Activated T-helper 1 cell treated with anti-CD3 and anti-CD28 coated beads, Interleukin-12 subunit alpha, Interleukin-12 subunit beta, Interleukin-2, Interleukin-4 antibody, amounts not matched to agents 30 ng/mL and 10 ng/mL and 1 ng/mL, durations not matched to agents 14 hours and 24 hours and 36 hours (primary cell): ENCODE measurements at places on chromosomes 1 and 21. TPM values are rescaled to one million over a fixed set of nuclear protein-coding genes. Genes with fewer than 3 reads are reported as not detected.

DNA sequence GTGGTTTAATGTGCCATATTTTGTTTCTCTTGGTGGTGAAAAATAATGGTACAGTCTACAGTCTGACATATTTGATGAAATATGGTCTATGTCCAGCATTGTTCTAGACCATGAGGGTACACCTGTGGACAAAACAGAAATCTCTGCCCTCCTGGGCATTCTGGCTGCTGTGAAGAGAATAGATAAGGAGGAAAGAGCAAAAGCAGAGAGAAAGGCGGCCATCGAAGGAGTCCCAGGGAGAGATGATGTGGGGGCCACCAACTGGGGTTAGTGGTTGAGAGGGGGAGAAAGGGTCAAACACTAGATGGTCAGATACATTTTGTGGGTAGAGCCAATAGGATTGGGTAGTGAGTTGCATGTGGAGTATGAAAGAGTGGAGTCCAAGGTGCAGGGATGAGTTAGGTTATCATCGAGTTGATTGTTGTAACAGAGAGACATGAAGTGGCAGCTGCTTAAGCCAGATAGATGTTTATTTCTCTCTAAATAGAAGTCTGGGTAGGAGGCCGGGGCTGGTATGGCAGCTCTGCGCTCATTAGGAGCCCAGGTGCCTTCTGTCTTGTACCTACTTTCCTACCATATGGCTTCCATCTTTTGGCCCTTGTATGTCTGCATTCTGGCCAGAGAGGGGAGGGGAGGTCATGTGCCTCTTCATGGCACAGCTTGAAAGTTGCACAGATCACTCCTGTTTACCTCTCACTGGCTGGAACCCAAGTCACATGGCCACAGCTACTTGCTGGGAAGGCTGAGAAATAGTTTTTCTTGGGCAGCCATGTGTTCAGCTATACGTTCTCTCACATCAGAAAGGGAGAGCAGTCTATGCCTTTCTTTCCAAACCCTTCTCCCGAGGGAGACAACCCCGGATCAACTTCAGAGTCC, 13.0 kb downstream of the UBE4B start:
- H3K4me3 ChIP-seq = no peak overlapping the region
- H3K27me3 ChIP-seq = no peaks in the 10 kb centered on the region
- H3K27ac ChIP-seq = no peak overlapping the region
- peaks cover 8% of the 10 kb centered on the region for H3K36me3 ChIP-seq

Gene RAP1GAP
- total RNA-seq = 0.23 and 0.81 TPM in 2 replicates

GRCh38 chr1:3510136-3510955, 55.9 kb downstream of the ARHGEF16 start:
- no peak for DNase-seq
- H3K4me3 ChIP-seq = no peak overlapping the region
- no peaks in the 10 kb centered on the region for H3K4me1 ChIP-seq
- H3K36me3 ChIP-seq = no peaks in the 10 kb centered on the region

Gene ERG
- not detected in 2 replicates for total RNA-seq

DNA sequence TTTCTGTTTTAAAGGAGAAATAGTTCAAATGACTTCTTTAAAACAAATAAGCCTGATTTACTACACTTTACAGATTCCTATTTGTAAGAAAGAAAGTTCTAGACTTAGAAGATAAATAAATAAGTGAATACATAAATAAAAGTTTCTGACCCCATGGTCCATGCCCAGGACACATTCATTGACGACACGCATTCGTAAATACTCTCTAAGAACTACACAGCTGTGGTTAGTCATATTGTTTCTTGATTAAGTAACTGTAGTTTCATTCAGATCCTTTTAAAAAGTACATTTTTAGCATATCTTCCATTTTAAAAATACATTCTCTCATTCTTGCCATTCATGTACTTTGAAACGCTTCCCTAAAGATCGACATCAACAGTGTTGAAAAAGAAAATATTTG, 497.4 kb downstream of the SETD4 start:
- no peaks in the 10 kb centered on the region for H3K4me1 ChIP-seq
- no peak overlapping the region for H3K27ac ChIP-seq
- DNase-seq = no peak
- no peak overlapping the region for H3K4me3 ChIP-seq
- H3K36me3 ChIP-seq = no peaks in the 10 kb centered on the region

DNA sequence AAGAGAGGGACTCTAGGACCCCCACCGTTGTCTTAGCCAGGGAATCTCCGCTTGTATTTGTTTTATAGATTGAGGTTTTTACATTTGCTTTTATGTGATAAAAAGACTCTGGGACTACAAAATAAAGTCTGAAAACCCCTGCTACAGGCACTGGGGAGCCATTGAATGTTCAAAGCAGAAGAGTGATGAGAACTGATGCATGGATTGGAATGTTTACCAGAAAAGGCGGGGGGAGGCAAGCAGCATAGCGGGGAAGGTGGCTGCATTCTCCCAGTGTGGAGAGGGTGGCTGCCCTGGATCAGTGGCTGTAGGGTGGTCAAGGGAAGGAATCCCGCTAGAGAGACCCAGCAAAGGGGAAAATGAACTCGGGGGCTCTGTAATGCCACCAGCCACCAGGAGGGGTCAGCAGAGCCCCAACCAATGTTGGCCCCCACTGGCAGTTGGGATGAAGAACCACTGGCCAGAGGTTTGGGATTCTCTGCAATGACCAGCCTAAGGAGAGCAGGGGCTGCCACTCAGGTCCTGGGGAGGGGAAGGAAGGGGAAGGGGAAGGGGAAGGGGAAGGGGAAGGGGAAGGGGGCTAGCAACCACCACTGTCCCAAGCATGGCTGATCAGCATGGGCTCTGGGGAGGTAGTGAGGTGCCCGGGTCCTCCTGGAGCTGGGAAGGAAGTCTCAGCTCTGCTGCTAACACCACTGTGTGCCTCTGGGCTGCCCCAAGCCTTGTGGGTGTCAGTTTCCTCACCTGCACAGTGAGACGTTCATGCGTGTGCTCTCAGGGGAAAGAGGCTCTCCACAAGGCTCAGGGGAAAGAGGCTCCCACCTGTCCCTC, 19.2 kb upstream of the PEF1 start:
- H3K36me3 ChIP-seq = no peaks in the 10 kb centered on the region
- no peaks in the 10 kb centered on the region for H3K4me1 ChIP-seq
- H3K27me3 ChIP-seq = peaks cover 10% of the 10 kb centered on the region
- peak; percentile 27 for DNase-seq

DNA sequence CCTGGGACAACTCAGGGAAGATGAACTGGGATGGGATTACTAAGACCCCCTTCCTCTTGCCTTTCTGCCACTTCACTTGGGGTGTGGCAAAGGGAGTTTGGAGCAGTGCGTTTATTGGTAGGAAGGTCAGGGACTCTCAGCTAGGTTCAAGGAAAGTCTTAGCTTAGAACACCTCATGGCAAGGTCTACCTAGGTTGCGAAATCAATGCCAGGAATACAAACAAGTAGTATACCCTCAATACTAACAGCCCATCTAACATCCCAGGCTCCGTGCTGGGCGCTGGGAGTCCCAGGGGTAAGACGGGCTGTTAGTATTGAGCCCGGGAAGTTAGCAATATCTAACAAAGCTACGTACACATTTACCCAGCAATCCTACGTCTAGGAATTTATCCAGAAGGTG, 4.7 kb downstream of the ATP2B4 start:
- DNase-seq = no peak
- H3K27ac ChIP-seq = peak overlapping the region; percentile 86
- peaks cover 24% of the 10 kb centered on the region for H3K36me3 ChIP-seq
- H3K4me1 ChIP-seq = peaks cover 64% of the 10 kb centered on the region
- H3K27me3 ChIP-seq = no peaks in the 10 kb centered on the region
- peak overlapping the region; percentile 13 for H3K4me3 ChIP-seq

Gene SH2D1B
- 0.10 TPM in 1 of 2 replicates, not detected in the other for total RNA-seq

GRCh38 chr1:87572891-87573290, 244.2 kb downstream of the LMO4 start:
- H3K27ac ChIP-seq = no peak overlapping the region
- no peaks in the 10 kb centered on the region for H3K27me3 ChIP-seq
- H3K36me3 ChIP-seq = no peaks in the 10 kb centered on the region
- H3K4me1 ChIP-seq = no peaks in the 10 kb centered on the region
- H3K4me3 ChIP-seq = no peak overlapping the region
- no peak for DNase-seq

DNA sequence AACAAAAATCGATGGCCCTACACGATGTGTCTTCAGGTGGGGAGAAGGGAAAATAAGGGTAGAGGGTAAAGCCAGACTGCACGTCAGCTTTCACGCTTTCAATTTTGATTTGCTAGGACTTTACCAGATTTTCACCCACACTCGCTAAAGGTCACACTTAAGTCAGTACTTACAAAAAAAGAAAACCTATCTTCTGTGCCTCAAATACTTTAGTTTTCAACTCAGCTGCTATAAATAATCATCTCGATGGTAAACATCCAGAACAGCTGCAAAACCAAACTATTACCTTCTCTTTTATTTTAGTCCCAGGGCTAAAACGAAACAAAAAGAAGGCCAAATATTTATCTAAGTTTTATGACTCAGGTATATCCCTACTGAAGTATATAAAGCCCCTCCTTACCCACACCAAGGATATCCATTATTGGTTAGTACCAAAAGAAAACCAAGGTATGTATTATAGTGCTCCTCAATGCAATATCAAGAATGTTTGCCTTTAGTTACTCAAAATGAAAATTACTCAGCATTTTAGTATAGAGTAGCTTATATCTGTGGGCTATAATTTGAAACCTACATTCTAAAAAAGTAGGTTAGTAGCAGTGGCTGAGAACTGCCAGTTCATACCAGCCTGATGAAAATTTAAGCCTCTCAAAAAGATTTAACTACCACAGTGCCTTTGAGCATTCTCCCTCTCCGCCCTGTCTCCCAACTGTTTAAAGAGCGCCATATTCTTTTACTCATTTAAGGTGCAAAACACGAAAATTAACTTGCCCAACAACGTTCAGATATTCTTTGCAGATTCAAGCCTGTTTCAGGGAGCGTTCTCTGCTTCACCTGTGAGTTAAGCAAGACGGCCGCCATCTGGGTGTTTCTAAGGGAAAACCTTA, 1.5 kb downstream of the CSDE1 start:
- H3K4me3 ChIP-seq = peak overlapping the region; percentile 99
- no peak for DNase-seq
- H3K27me3 ChIP-seq = no peaks in the 10 kb centered on the region
- peaks cover 28% of the 10 kb centered on the region for H3K36me3 ChIP-seq

DNA sequence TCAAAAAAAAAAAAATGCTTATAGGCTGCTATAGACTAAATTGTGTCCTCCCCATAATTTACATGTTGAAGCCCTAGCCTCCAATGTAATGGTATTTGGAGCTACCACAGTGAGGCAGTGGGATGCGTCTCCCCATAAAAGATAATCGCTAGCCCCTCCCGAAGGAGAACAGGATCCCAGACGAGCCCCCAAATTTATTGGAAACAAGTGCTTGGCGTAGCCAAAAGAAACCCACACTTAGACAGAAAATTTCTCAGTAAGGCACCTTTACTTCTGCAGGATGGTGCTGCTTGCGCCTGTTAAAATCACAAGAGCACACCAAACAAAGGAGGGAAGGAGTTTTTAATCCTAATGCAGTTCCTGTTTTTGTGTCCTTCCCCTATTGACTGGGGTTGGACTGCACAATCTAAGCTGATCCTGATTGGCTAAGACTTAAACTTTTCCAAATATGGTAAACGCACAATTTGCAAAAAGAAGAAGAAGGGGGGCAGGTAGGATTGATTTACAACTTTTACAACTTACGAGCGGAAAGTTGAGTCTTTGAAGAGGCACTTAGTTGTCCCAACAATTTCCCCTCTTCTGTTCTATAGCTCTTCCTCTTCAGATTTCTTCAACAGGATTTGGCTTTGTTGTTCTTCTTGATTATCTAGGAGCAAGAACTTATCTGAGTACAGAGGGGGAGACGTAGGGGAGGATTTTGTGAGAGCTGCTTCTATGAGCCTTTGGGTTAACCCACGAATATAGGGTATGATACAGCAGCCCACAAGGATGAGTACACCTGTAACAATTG, 3.0 kb upstream of the IPP start:
- no peak overlapping the region for H3K4me3 ChIP-seq
- H3K27me3 ChIP-seq = peaks cover 6% of the 10 kb centered on the region
- H3K4me1 ChIP-seq = peaks cover 10% of the 10 kb centered on the region
- no peak overlapping the region for H3K27ac ChIP-seq

GRCh38 chr1:208807446-208808127, 563.4 kb upstream of the PLXNA2 start:
- DNase-seq = no peak
- no peaks in the 10 kb centered on the region for H3K27me3 ChIP-seq
- H3K4me1 ChIP-seq = no peaks in the 10 kb centered on the region
- no peak overlapping the region for H3K27ac ChIP-seq
- no peaks in the 10 kb centered on the region for H3K36me3 ChIP-seq
- no peak overlapping the region for H3K4me3 ChIP-seq

DNA sequence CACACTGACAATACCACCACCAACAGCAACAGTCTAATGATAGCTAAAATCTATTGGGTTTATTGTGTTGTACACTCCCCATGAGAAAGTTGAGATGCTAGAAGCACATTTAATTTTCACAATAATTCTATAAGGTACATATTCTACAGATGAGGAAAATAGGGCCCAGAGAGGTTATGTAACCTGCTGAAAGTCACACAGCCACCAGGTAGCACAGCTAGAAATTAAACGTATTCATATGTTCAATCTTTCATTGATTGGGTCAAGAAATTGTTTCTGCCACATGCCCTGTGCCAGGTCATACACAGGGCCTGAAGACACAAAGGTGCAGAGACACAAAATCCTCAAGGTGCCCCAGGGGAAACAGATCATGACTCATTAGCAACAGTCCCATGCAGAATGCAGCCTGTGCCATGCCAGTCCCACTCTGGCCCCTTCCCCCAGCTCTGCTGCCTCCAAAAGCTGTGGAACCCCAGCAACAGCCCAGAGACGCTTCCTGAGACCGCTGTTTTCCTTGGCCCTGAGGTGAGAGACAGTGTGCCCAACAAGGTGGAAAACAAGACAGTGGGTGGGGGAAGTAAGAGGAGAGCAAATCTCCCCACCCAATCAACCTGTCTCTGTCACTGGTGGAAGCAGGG, 32.1 kb downstream of the GJA4 start:
- H3K4me1 ChIP-seq = no peaks in the 10 kb centered on the region
- H3K4me3 ChIP-seq = no peak overlapping the region
- H3K27ac ChIP-seq = no peak overlapping the region

Gene OR2AK2
- total RNA-seq = not detected in 2 replicates

Gene DMBX1
- total RNA-seq = not detected in 2 replicates

DNA sequence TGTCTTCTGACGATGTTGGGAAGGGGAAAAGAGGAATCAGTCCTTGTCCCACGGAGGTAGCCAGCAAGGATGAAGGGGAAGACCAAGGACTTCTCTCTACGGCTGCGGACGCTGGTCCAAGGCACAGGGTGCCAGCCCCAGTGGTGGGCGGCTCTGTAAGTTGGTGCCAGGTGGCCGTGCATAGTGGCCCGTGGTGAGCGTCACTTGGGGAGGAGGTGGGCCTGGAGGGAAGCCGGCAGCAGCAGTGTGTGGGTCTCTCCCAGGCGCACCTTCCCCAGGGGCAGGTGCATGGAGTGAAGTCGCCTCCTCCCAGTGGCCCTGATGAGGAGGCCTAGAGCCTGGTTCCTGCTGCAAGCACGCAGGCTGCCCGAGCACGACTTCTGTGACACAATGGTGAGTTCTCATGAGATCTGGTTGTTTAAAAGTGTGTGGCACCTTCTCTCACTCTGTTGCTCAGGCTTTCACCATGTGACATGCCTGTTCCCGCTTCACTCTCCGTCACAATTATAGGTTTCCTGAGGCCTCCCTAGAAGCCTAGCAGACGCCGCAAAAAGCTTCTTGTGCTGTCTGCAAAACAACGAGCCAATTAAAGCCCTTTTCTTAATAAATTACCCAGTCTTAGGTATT, 43.6 kb upstream of the TIAM1 start:
- no peak overlapping the region for H3K27ac ChIP-seq
- peaks cover 1% of the 10 kb centered on the region for H3K27me3 ChIP-seq
- H3K4me3 ChIP-seq = no peak overlapping the region
- no peaks in the 10 kb centered on the region for H3K36me3 ChIP-seq
- no peak for DNase-seq
